Stimulated activated naive B cell treated with anti-CD40 and anti-IgM and Interleukin-4, amounts not matched to agents 10 μg/mL and 1 μg/mL and 100 μg/mL, for 72 hours (primary cell): ENCODE measurements at places on chromosomes 3 and 15.
A peak's percentile ranks its signal among the peaks of the same experiment; 100 is the strongest.

DNA sequence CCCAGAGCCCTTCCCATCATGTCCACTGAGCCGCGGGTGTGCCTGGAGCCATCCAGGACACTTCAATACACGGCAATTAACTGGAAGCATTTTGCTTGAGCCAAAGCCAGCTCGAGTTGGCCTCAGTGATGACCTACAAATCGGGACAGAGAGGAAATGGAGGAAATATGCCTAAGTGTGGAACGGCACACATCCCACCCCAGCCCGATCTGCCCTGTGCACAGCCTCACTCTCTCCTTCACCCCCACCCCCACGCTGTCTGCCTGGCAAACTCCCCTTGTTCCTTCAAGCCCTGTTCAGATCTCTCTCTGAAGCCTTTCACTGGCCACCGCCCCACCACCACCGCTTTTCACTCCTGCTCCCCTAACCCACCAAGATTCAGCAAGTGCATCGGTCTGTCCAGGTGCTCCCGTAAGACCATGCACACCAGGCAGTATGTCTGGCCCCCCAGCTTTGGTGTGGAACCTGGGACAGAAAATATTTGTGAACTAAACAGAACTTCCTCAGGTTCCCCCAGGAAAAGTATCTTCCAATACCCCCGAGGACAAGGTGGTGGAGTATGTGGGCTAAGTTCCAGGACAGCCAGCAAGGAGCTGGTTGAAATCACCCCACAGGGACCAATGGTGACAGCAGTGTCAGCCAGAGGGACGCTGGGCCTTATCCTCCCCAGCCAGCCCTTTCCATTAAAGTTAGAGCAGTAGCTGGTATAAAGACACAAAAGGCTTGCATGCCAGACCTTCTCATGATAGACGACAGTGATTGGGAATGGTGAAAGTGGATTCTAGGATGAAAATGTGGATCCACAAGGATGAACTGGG lies 83.7 kb downstream of the VGLL4 start:
- no peaks in the 10 kb centered on the region for H3K27me3 ChIP-seq
- H3K27ac ChIP-seq: peak overlapping the region; percentile 80
- no peak for DNase-seq
- peaks cover 17% of the 10 kb centered on the region for H3K36me3 ChIP-seq
- peaks cover 8% of the 10 kb centered on the region for H3K4me1 ChIP-seq

GRCh38 chr15:52440414-52440813 lies 88.3 kb downstream of the MYO5A start:
- H3K27me3 ChIP-seq: no peaks in the 10 kb centered on the region
- H3K27ac ChIP-seq: no peak overlapping the region
- H3K36me3 ChIP-seq: peaks cover 7% of the 10 kb centered on the region
- peaks cover 35% of the 10 kb centered on the region for H3K4me1 ChIP-seq
- no peak overlapping the region for H3K4me3 ChIP-seq

DNA sequence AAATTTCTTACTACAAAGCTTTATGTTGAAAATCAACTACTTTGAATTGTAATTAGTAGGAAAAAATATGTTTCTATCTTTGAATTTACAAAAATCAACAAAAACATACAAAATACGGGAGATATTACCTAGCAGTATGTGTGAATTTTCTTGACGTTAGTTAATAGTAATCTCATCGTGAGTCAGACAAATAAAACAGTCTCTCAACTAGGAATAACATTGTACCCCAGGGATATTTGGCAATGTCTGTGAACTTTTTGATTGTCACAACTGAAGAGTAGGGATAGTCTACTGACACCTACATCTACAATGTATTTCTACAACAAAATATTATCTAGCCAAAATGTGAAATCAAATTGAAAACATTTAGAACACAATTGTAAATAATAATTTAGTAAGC lies 250.3 kb downstream of the POLQ start:
- H3K36me3 ChIP-seq: no peaks in the 10 kb centered on the region
- H3K4me1 ChIP-seq: no peaks in the 10 kb centered on the region
- no peak overlapping the region for H3K4me3 ChIP-seq
- no peak overlapping the region for H3K27ac ChIP-seq
- no peaks in the 10 kb centered on the region for H3K27me3 ChIP-seq

- H3K4me3 ChIP-seq: no peak overlapping the region
- peaks cover 3% of the 10 kb centered on the region for H3K4me1 ChIP-seq
- H3K27ac ChIP-seq: no peak overlapping the region
- H3K36me3 ChIP-seq: no peaks in the 10 kb centered on the region
- H3K27me3 ChIP-seq: peaks cover 6% of the 10 kb centered on the region
These were observed 205.9 kb downstream of the CD47 start for GRCh38 chr3:107884719-107885460.

DNA sequence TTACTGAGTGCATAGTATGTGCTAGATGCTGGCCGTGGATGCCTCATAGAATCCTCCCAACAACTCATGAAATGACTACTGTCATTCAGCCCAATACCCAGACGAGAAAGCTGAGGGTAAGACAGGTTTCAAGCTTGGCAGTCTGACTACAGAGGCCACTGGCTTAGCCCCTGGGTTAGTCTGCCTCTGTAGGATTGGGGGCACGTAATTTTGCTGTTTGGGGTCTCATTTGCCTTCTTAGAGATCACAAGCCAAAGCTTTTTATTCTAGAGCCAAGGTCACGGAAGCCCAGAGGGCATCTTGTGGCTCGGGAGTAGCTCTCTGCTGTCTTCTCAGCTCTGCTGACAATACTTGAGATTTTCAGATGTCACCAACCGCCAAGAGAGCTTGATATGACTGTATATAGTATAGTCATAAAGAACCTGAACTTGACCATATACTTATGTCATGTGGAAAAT lies 1.0 kb upstream of the CCR5 start:
- peaks cover 13% of the 10 kb centered on the region for H3K27me3 ChIP-seq
- no peak overlapping the region for H3K27ac ChIP-seq
- peaks cover 26% of the 10 kb centered on the region for H3K4me1 ChIP-seq
- no peaks in the 10 kb centered on the region for H3K36me3 ChIP-seq
- DNase-seq: no peak
- no peak overlapping the region for H3K4me3 ChIP-seq

DNA sequence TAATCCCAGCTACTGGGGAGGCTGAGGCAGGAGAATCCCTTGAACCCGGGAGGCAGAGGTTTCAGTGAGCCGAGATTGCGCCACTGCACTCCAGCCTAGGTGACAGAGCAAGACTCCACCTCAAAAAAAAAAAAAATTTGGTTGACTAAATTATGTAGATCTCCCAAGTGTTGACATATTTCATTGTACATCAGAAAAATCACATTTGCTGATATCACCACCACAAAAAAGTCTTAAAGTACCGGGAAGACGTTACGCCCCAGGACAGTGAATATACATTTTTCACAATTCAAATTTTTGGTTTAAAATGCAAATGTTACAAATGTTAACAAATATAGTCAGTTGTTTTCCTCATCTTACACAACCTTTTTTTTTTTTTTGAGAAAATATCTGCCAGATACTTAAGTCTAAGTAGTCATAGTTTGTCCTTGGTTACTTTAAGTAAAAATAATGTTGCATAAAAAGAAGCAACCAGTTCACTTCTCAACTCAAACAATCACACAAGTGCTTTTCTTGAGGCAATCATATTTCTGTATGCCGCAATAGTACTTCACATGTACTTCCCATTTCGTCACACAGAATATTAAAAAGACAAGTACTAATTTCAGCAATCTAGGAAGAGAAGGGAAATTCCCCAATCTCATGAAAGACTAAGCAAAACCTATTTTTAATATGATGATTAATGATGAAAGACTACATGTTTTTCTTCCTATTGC lies 41.0 kb upstream of the TCF12 start:
- DNase-seq: no peak
- H3K36me3 ChIP-seq: peaks cover 7% of the 10 kb centered on the region
- peaks cover 4% of the 10 kb centered on the region for H3K4me1 ChIP-seq
- H3K4me3 ChIP-seq: no peak overlapping the region
- H3K27ac ChIP-seq: peak overlapping the region; percentile 91

GRCh38 chr3:58559586-58559985 lies 17.6 kb downstream of the FAM107A start:
- no peaks in the 10 kb centered on the region for H3K36me3 ChIP-seq
- DNase-seq: no peak
- no peak overlapping the region for H3K27ac ChIP-seq
- H3K4me1 ChIP-seq: no peaks in the 10 kb centered on the region

DNA sequence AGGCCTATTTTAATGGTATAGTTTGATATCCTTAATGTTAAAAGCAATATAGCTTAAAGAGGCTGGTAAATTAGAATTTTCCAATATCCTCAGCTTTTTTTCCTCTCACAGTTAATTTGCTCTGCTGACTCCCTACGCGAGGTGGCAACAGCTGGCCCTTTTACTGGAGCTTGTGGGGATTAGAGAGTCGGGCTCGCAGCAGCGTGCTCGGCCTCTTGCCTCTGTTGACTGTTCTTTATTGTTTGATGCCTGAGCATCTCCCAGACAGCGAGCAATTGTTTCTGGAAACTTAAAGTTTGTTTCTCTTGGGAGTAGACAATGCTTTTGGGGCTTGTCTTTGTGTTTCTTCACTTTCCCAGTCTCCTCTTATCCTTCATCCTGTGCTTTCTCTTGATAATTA lies 80.8 kb downstream of the OPA1 start:
- H3K4me3 ChIP-seq: no peak overlapping the region
- peaks cover 2% of the 10 kb centered on the region for H3K4me1 ChIP-seq
- no peak for DNase-seq

GRCh38 chr3:111594781-111595180 lies 365 bp downstream of the ZBED2 start:
- H3K4me1 ChIP-seq: peaks cover 23% of the 10 kb centered on the region
- H3K27ac ChIP-seq: peak overlapping the region; percentile 91
- H3K27me3 ChIP-seq: no peaks in the 10 kb centered on the region
- H3K4me3 ChIP-seq: peak overlapping the region; percentile 77
- peaks cover 22% of the 10 kb centered on the region for H3K36me3 ChIP-seq
- DNase-seq: no peak

- H3K36me3 ChIP-seq: peaks cover 28% of the 10 kb centered on the region
- H3K27ac ChIP-seq: no peak overlapping the region
- no peak for DNase-seq
- H3K4me1 ChIP-seq: peaks cover 40% of the 10 kb centered on the region
These were observed 34.5 kb downstream of the SLC41A3 start for GRCh38 chr3:126049289-126050049.

- no peak overlapping the region for H3K4me3 ChIP-seq
- H3K27ac ChIP-seq: no peak overlapping the region
- no peaks in the 10 kb centered on the region for H3K27me3 ChIP-seq
- no peaks in the 10 kb centered on the region for H3K4me1 ChIP-seq
- no peak for DNase-seq
These were observed 231.1 kb upstream of the PDZRN3 start for GRCh38 chr3:73855813-73856212.

- DNase-seq: no peak
- H3K27ac ChIP-seq: no peak overlapping the region
These were observed 841.9 kb downstream of the CADM2 start for GRCh38 chr3:85800676-85801075.

- H3K27me3 ChIP-seq: peaks cover 11% of the 10 kb centered on the region
- peaks cover 44% of the 10 kb centered on the region for H3K4me1 ChIP-seq
These were observed 24.8 kb downstream of the CCR1 start for GRCh38 chr3:46183330-46183729.

DNA sequence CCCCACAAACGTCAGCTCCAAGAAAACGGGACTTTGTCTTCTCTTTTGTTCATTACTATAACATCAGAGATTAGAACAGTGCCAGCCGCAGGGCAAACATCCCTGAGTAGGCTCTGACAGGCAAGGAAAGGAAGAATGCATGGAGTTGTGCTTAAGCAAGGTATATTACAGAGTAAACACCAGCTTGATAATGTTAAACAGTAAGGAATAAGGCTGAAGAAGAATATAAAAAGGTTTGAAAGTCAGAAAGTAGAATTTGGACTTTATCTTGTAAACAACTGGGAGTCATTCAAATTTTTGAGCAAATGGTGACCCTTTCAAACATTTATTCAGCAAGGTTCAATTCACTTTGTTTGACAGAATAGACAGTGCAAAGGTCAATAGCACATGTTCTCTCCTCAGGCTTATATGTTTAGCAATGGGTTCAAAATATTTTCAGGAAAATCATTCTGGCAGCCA lies 11.0 kb downstream of the GABPB1 start:
- DNase-seq: no peak
- peaks cover 53% of the 10 kb centered on the region for H3K4me1 ChIP-seq
- no peaks in the 10 kb centered on the region for H3K27me3 ChIP-seq

DNA sequence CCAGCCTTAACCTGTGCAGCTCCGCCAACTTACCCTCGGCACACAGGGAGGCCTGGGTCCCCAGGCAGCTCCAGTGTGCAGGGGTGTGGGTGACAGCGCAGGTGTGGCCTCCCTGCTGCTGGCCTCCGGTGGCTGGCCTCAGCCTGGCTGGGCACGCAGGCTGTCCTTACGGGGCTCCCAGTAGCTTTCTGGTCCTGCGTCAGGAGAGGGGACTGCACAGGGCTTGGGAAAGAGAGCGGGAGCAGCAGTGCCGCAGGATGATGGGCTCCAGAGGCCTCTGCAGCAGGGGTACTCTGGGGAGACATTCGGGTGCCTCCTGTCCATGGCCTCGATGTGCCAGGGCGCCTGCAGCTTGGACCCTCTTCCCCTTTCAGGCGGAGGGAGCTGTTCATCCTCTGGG lies 9.4 kb downstream of the APBA2 start:
- no peak overlapping the region for H3K27ac ChIP-seq
- H3K36me3 ChIP-seq: no peaks in the 10 kb centered on the region

GRCh38 chr3:106206146-106206545 lies 337.3 kb upstream of the CBLB start:
- peaks cover 4% of the 10 kb centered on the region for H3K36me3 ChIP-seq
- peaks cover 34% of the 10 kb centered on the region for H3K4me1 ChIP-seq

- no peaks in the 10 kb centered on the region for H3K36me3 ChIP-seq
- no peak overlapping the region for H3K27ac ChIP-seq
- no peak overlapping the region for H3K4me3 ChIP-seq
- no peak for DNase-seq
These were observed 593.9 kb downstream of the TUSC7 start for GRCh38 chr3:117303443-117303842.

DNA sequence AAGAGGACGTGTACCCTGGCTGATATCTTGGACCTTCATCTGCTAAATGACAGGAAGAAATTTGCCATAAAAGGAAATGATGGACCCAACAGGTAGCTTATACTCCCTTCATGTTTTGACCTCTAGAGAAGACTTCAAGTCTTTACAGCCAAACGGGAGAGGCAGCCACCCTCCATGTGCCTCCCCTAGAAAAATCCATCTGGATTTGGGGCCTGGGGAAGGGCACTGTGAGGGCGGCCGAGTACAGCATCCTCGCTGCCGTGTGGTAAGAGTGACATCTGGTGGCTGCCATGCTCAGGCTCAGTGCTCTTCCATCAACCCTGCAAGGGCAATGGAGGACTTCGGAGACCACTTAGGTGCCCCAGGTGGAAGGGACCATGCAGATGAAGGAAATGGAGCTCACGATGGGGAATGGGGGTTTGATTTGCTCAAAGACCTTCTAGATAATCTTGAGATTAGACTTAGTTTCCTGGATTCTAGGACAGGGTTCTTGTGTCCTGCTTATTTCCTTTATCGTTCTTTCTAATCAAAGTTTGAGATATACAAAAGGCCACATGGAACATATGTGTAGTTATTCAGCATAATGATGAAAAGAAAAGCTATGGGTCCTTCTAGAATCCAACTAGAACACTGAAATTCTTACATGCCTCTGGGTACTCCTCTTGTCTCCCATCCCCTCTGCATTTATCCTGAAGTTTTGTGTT lies 44.4 kb downstream of the AQP9 start:
- peaks cover 31% of the 10 kb centered on the region for H3K27me3 ChIP-seq
- H3K4me3 ChIP-seq: no peak overlapping the region
- no peak overlapping the region for H3K27ac ChIP-seq

GRCh38 chr3:27628026-27628750 lies 93.9 kb downstream of the EOMES start:
- no peaks in the 10 kb centered on the region for H3K36me3 ChIP-seq
- no peaks in the 10 kb centered on the region for H3K27me3 ChIP-seq
- no peak overlapping the region for H3K27ac ChIP-seq
- DNase-seq: no peak
- H3K4me1 ChIP-seq: peaks cover 5% of the 10 kb centered on the region
